Neural crest cell (in vitro differentiated cells): ENCODE measurements at places on chromosomes 16 and 17.

DNA sequence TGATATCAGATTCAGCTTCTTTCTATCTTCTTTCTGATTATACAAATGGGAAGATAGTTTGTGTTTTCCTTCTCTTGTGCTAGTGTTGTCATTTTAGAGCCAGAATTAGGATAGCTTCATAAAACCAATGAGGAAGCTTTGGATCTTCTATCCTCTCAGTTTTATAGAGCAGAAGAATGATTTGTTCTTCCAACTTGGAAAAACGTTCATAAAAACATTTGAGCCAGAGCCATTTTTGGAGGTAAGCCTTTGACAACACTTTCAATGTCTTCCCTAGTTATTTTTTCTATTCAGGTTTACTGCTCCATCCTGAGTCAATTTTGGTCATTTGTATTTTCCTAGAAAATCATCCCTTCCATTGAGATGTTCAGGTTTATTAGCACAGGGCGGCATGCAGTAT lies 91.2 kb upstream of the MYOCD start:
- H3K27me3 ChIP-seq, result no peaks in the 10 kb centered on the region
- no peak for DNase-seq
- H3K4me1 ChIP-seq, result no peaks in the 10 kb centered on the region
- H3K4me3 ChIP-seq, result no peak overlapping the region

DNA sequence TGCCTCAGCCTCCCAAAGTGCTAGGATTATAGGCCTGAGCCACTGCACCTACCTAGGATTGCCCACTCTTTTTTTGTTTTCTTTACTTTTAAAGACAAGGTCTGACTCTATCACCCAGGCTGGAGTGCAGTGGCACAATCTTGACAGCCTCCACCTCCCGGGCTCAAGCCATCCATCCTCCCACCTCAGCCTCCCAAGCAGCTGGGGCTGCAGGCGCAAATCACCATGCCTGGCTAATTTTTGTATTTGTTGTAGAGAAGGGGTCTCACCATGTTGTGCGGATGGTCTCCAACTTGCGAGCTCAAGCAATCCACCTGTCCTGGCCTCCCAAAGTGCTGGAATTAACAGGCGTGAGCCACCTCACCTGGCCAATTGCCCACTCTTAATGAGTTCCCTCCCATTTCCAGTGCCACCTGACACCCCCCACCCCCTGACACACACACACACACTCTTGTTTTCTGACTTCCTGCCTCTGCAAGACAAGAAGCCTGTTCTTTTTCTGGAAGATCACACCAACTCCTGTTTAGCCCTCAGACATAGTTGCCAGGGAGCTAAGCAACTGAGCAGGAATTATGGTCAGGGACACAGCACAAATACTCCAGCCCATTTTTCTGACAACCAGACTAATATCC lies 2.6 kb downstream of the OVCA2 start:
- peaks cover 28% of the 10 kb centered on the region for H3K4me1 ChIP-seq
- H3K27ac ChIP-seq, result no peak overlapping the region
- H3K4me3 ChIP-seq, result peak overlapping the region; percentile 74
- peaks cover 7% of the 10 kb centered on the region for H3K36me3 ChIP-seq
- DNase-seq, result no peak
- H3K27me3 ChIP-seq, result peaks cover 15% of the 10 kb centered on the region

- no peak overlapping the region for H3K4me3 ChIP-seq
- peaks cover 5% of the 10 kb centered on the region for H3K4me1 ChIP-seq
- no peaks in the 10 kb centered on the region for H3K36me3 ChIP-seq
- H3K27ac ChIP-seq, result no peak overlapping the region
These were observed 167.1 kb downstream of the HAPSTR1 start for GRCh38 chr16:9258423-9259051.

DNA sequence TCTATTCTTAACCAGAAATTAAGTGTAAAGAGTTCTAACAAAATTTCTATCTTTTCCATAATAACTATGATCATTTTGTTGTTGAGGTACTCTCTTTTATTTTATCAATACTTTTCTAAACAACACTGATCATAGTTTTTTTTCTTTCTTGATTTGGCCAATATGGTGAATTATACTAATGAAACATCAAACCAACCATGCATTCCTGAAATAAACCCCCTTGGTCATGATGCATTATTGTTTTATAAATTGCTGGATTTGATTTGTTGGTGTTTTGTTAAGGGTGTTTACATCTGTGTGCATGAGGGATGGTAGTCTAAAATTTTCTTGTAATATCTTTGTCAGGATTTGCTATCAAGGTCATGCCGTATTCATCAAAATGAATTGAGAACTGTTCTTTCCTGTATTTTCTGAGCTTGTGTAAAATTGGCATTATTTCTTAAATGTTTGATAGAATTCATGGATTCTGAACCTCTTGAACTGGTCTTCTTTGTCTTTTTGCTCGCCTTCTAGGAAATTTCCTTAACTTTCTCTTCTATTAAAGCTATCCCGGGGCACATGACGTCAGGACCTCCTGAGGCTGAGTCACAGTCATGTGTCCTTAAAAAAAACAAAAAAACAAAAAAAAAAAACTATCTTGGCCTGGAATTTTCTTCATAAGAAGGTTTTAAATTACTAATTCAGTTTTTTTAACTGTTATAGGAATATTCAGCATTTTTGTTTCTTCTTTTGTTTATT lies 3.9 kb upstream of the TRIM25 start:
- peak overlapping the region; percentile 42 for H3K4me3 ChIP-seq
- peaks cover 12% of the 10 kb centered on the region for H3K4me1 ChIP-seq
- H3K36me3 ChIP-seq, result peaks cover 8% of the 10 kb centered on the region
- no peak overlapping the region for H3K27ac ChIP-seq
- peaks cover 6% of the 10 kb centered on the region for H3K27me3 ChIP-seq
- DNase-seq, result no peak

DNA sequence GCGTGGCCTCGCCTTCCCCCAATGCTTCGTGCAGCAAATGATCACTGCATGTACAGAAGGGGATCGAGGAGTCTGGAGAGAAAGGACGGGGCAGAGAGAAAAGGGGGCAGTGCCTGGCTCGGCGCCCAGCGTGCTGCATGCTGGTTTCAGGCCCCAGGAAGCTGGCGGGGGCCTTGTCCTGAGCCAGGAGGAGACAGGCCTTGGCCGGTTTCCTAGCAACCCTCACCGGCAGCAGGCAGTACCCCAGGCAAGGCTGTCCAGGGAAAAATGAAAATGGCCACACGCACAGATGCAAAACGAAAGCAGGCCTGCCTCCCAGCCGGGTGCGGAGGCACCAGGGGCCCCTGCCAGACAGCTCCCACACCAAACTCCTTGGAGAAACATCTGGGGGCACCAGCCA lies 126.3 kb downstream of the ZFHX3 start:
- no peak overlapping the region for H3K27ac ChIP-seq
- peaks cover 3% of the 10 kb centered on the region for H3K36me3 ChIP-seq
- peak overlapping the region; percentile 13 for H3K4me3 ChIP-seq
- no peaks in the 10 kb centered on the region for H3K27me3 ChIP-seq

GRCh38 chr16:81826523-81826922 lies 47.4 kb downstream of the PLCG2 start:
- peaks cover 1% of the 10 kb centered on the region for H3K4me1 ChIP-seq

- H3K36me3 ChIP-seq, result peaks cover 7% of the 10 kb centered on the region
- H3K27me3 ChIP-seq, result no peaks in the 10 kb centered on the region
- no peak for DNase-seq
- H3K4me3 ChIP-seq, result no peak overlapping the region
- no peak overlapping the region for H3K27ac ChIP-seq
These were observed 45.3 kb downstream of the DDX19A start for GRCh38 chr16:70391881-70392481.

DNA sequence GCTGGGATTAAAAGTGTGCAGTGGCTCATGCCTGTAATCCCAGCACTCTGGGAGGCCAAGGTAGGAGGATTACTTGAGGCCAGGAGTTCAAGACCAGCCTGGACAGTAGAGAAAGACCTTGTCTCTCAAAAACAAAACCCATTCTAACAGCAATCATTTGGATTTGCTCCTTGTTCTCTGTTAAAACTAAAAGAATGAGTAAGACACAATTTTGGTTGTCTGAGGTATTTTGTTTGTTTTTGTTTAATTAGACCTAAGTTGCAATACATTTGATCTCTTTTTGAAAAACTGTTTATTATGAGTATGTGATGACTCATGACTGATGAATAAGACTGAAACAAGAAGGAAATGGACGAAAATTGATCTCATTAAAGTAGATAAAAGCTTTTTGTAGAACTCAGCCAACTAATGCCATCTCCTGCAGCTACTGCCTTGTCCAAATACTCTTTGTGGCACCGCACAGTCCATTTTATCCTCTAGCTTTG lies 29.0 kb downstream of the GLG1 start:
- no peak overlapping the region for H3K4me3 ChIP-seq
- no peaks in the 10 kb centered on the region for H3K27me3 ChIP-seq
- no peak overlapping the region for H3K27ac ChIP-seq
- no peaks in the 10 kb centered on the region for H3K36me3 ChIP-seq

DNA sequence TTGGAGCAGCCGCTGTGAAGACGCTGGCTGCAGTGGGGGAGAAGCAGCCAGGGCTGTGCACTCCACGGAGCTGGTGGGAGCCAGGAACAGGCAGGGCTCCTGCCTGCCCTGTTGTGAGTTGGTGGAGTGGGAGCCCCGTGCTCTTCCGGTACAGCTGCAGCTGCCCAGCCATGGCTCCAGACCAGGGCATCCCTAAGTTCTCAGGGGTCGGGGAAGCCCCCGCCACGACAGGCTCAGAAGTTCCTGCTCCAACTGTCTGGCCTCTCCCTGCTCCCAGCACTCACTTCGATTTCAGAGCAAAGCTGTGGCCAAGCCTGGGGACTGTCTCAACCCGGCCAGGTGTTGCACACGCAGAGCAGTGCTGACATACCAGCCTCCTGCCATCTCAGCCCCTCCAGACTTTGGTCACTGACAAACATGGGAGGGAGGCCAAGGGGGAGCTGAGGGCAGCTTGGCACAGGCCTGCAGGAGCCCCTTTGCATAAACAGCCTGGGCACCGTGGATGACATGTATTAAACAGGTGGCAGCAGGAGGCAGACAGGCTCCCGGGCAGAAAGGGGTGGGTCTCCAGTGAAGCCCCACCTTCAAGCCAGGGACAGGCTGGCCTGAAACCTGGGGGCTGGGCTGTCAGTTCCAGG lies 13.9 kb upstream of the KDM8 start:
- no peaks in the 10 kb centered on the region for H3K4me1 ChIP-seq
- no peak overlapping the region for H3K27ac ChIP-seq
- H3K36me3 ChIP-seq, result no peaks in the 10 kb centered on the region

- H3K4me3 ChIP-seq, result no peak overlapping the region
- no peak for DNase-seq
- peaks cover 20% of the 10 kb centered on the region for H3K27me3 ChIP-seq
These were observed 27.3 kb downstream of the MIS12 start for GRCh38 chr17:5513628-5514027.

DNA sequence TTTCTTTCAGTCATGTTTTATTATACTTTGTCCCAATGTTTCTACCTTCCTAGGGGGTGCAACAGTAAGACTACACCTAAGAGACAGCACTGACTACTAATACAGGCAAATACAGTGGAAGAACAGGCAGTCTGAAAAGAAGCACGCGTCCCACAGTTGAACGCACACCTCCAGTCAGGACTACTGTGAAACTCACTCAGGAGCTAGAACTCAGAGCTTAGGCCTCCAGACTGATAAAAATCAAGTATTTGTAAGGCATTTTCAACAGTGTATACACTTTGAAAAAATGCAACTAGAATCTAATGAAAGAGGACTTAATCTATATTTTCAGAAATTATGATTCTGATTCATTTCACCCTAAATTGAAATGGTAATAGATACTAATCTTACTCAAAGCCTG lies 14.4 kb downstream of the ITFG1 start:
- H3K36me3 ChIP-seq, result peaks cover 20% of the 10 kb centered on the region
- H3K27ac ChIP-seq, result peak overlapping the region; percentile 69
- no peaks in the 10 kb centered on the region for H3K4me1 ChIP-seq
- DNase-seq, result no peak

DNA sequence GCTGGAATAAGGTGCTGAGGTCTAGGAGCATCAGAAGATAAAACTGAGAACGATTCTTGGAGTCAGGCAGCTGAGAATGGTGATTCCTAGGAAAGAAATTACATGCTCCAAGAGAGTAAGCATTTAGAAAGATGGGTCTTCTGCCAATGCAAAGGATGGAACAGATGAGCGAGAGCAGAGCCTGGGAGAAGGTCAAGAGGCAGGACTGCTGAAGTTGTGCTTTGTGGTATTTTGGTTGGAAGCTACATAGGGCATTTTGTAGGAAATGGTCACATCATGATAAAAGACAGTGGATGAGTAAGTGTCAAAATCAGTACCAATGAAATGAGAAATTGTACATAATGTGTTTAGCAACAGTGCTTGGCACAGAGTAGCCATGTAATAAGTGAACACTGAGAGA lies 1.4 kb upstream of the CRYM start:
- no peak overlapping the region for H3K4me3 ChIP-seq
- H3K27me3 ChIP-seq, result peaks cover 78% of the 10 kb centered on the region
- no peak for DNase-seq
- no peak overlapping the region for H3K27ac ChIP-seq
- H3K36me3 ChIP-seq, result no peaks in the 10 kb centered on the region

DNA sequence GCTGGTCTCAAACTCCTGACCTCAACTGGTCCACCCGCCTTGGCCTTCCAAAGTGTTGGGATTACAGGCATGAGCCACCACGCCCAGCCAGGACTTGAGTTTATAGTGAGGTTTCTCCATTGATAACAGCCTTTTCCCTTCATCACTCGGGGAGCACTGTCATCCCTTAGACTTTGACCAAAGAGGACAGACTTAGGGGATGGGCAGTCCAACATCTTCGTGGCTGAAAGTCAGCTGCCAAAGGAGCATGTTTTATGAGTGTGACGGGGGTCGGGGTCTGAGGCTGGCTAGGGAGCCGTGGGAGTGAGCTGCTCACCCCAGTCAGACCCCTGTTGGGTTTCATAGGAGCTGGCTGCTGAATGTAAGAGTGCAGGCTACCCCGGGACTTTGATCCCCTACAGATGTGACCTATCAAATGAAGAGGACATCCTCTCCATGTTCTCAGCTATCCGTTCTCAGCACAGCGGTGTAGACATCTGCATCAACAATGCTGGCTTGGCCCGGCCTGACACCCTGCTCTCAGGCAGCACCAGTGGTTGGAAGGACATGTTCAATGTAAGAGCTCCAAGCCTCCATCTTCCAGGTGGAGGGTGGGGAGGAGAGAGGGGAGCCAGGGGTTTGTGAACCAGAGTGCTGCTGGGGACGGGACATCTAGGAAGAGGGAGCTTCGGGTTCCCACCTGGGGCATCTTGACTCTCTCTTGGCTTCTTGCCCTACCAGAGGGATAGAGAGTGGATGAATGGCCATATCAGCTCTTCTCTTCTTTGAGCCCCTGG lies 3.1 kb downstream of the DHRS11 start:
- peaks cover 31% of the 10 kb centered on the region for H3K4me1 ChIP-seq
- no peak overlapping the region for H3K27ac ChIP-seq
- peaks cover 6% of the 10 kb centered on the region for H3K36me3 ChIP-seq
- no peak for DNase-seq

GRCh38 chr17:51640108-51640622 lies 379.8 kb downstream of the UTP18 start:
- no peak overlapping the region for H3K4me3 ChIP-seq
- DNase-seq, result no peak
- H3K27me3 ChIP-seq, result peaks cover 2% of the 10 kb centered on the region
- no peak overlapping the region for H3K27ac ChIP-seq
- H3K4me1 ChIP-seq, result peaks cover 20% of the 10 kb centered on the region

- no peaks in the 10 kb centered on the region for H3K36me3 ChIP-seq
- H3K27ac ChIP-seq, result peak overlapping the region; percentile 51
- no peaks in the 10 kb centered on the region for H3K4me1 ChIP-seq
- no peak overlapping the region for H3K4me3 ChIP-seq
- DNase-seq, result no peak
- H3K27me3 ChIP-seq, result no peaks in the 10 kb centered on the region
These were observed 849 bp upstream of the SULT1A1 start for GRCh38 chr16:28610595-28611191.

- H3K4me3 ChIP-seq, result no peak overlapping the region
- H3K27me3 ChIP-seq, result no peaks in the 10 kb centered on the region
- no peak for DNase-seq
- H3K4me1 ChIP-seq, result no peaks in the 10 kb centered on the region
- H3K27ac ChIP-seq, result no peak overlapping the region
These were observed 10.6 kb upstream of the CCL5 start for GRCh38 chr17:35890774-35891155.
